AML-193 (cell line): ENCODE measurements at places on chromosomes 3 and 15.
A peak's percentile ranks its signal among the peaks of the same experiment; 100 is the strongest.

DNA sequence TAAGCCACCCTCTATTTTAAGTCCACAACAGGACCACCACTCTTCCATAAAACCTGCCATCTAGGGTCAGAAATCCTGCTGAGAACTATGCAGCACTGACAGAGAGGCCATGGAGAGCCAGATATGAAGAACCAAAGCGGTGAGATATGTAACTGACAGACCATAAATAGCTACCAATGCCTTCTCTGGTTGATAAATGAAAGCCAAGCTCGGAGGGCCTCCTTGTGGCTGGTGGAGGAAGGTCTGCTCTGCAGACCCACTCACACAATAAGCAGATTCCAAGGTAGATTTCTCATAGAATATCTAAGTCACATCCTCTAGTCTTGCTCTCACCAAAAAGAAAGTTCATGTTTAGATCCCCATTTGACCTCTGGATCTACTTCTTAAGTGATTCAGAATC lies 38.9 kb downstream of the RYK start:
- DNase-seq: peak; percentile 55

DNA sequence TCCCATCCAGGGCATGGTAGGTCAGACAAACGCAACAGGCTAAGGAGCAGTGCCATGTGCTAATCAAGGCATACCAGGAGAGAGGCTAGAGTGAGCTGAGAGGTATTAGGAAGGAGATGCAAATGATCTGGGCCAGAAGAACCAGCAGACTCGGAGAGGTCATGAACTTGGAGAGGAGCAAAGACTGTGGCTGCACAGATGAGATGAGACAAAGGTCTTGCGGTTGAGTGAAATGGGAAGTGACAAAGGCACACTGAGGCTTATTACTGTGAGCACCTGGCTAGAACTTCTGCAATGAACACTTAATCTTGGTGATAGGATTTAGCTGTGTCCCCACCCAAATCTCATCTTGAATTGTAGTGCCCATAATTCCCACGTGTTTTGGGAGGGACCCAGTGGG lies 380.2 kb downstream of the ULK4 start:
- DNase-seq: no peak

DNA sequence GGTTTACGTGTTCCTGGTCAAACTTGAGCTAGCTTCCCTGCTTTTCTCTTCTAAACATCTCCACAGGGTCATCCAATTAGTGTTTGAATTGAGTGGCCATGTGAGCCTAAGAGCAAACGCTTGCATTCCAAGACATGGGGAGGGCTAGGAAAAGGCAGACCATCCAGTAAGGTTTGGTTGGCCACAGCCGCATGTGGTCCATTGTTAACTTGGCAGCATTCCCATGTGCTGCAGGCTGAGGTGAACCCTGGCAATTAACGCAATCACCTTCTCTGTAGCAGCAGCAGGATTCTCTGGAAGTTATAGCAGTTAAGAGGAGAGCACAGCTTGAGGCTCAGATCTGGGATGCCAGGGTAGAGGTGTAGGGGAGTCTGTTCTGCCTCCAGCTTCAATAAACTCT lies 502.2 kb upstream of the LMCD1 start:
- DNase-seq: no peak

- DNase-seq: no peak
Measured at GRCh38 chr3:14429237-14429636, 26.8 kb downstream of the SLC6A6 start.
